ENCODE measurements at places on chromosomes 3 and 15.

- DNase-seq: no peak
Measured at GRCh38 chr3:134790065-134790464, 5.0 kb upstream of the EPHB1 start.

DNA sequence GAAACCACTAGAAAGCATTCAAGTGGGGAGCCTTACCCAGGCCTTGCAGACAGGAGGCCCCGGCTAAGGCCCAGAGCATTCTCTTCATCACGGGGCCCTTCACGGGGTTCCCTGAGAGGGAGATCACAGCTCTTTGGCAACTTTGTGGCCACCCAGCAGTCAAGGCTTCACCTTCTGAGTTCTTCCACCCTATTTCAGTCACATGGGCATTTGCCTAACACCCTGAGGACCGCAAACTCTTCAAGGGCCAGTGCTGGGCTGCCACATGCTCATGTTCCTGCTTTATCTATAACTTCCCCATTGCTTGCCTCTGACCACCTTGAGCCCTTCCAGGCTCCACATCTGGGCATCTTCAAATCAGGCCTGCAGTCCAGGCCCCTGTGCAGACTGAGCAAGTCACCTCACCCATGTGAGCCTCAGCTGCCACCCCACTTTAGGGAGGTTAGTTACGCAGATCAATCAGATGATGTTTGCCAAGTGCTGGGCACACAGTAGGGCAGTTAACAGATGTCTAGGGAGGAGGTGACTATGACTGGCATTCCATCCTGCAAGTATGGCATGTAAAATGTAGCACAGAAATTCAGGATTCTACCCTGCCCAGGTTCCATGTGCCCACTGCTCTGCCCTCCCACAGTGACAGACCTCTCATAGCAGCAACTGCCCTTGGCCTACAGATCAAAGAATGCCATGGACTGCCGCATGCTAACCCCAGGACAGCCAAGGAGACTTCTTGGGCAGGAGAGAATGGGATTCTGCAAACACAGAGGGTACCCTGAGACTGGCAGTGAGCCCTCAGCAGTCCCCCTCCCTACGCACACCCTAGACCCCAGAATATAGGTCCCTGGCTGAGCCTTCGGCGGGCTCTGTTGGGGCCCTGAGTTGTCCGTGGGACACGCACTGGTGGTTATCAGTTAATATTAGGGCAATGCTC is 37.6 kb upstream of the ZNF710 start:
- no peak for DNase-seq

DNA sequence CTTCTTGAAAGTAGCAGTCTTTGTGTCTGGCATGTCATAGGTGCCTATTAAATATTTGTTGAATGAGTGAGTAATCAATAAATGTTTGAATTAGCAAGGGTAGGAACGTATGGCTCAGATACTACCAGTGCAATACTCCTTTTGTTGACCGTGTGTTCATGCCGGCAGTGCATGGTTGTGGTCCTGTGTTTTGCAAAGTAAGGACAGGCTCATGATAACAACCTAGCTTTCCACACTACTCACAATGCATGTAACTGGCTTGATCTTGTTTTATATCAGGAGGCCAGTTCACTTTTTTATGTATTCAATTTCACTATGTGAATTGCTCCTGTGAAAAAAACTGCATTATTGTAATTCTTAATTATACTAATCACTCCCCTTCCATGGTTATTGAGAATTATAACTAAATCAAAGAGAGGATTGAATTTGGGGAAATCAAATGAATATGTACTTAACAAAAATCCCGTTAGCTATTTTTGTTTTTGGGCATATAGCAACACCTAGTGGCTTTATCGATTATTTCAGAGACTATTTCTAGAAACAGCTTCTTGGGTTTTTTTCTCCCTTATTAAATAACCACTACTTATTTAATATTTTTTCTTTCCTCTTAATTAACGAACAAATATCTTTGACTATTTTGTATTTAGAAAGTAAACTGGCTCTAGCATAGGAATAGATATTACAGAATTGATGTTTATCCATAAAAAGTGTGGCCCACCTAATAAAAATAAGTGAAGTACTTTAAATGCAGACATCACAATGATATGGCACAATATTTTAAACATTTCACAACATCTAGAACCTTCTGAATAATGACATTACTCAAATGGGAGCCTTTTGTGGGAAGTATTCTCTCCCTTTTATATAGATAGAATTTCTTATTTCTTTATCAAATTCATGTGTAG is 218.5 kb downstream of the BBX start:
- peak; percentile 17 for DNase-seq

- DNase-seq: no peak
Measured at GRCh38 chr15:57494581-57494980, 97.1 kb upstream of the MYZAP start.

DNA sequence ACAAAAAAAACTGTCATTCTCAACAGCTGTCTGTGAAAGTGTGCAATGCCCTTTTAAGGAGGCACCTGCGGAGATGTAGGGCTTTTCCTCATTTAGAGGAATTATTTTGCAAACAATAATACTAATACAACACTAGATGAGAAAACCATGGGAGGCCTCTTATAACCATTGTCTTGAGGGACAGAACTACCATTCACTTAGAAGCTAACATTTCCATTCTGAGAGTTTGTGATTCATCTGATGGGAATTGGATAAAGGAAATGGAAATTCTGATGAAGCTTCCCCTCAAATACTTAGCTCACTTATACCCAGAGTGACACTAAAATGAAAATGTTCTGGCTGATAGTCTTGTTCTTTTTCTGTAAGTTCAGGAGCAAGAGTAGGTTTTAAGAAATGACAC is 147.7 kb downstream of the CADPS start:
- no peak for DNase-seq

- no peak for DNase-seq
Measured at GRCh38 chr3:34881026-34881425, 758.3 kb upstream of the ARPP21 start.

GRCh38 chr3:182585532-182586150 is 207.7 kb upstream of the ATP11B start:
- no peak for DNase-seq

GRCh38 chr3:50652709-50653108 is 22.0 kb upstream of the DOCK3 start:
- DNase-seq: peak; percentile 29

DNA sequence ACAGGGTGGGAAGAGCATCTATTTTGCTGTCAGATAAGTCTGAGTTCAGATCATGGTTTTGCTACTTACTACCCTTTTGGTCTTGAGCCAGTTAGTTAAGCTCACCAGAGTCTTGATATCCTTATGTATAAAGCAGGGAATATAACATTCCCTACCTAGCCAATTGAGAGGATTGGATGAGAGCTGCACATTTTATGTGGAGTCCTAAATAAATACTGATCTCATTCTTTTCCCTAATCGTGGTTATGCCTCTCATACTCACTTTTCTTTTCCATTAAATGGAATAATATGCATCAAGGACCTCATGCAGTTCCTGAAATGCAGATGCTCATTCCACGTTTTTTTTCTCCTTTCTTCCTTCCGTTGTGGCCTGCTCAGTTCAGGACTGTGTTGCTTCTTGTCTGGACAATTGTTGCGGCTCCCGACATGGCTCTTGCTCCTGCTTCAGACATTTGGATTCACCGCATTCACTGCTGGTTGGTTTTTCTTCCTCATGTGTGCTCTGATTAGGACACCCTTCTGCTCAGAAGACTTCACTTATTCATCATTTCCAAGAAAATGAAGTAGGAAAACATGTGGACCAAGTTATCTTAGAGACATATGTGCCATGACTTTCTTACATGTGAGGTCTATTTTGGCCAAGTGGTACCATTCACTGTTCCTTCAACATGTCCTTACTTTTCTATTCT is 90.2 kb downstream of the NFKBIZ start:
- DNase-seq: no peak

DNA sequence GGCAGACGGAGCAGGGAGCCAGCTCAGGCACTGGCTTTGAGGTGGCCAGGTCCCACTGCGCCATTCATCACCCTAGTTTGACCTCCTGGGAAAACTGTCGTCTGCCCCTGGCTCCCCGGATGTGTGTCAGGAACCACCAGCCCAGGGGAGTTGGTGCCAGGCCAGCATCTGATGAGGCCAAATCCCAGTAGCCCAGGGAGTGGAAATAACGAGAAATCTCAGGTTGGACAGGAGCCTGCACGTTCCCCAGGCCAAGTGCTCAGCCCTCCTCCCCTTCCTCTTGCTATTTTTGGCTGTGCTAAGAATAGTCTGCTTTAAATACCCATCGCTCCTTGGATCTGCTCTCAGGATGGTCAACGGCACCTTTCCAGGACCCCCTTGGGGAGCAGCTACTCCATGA is 93.1 kb upstream of the RPL32 start:
- DNase-seq: no peak

GRCh38 chr15:36970522-36970921 is 129.8 kb downstream of the MEIS2 start:
- DNase-seq: peak; percentile 59

DNA sequence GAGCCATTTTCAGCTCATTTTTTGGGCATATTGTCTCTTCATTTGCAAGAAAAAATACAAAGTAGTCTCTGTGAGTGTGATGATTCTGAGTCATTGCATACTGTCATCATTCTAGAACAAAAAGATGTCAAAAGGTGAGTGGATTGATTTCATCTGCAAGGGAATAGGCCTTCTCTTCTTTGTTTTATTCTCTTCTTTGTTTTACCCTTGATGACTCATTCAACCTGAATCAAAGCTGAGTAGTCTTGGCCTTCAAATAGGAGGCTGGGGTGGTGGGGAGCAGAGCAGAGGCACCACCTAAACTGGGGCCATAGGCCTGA is 25.4 kb downstream of the CYP19A1 start:
- no peak for DNase-seq

DNA sequence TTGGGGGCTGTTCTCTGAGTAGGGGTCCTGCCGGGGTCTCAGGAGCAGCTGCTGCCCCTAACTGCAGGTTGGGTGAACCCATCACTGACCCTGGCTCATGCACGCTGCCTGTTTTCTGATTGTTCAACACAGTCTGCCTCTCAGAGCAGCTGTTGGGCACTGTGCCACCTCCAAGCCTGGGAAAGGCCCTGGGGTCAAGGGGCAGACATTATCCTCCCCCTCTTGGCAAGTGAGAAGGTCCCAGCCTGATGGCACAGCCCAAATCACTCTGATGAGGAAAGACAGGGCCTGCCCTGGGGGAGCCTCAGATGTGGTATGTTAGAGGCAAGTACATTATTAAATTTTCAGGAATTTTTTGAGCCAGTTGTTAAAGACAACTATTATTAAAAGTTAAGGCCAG is 14.1 kb upstream of the GNAT1 start:
- no peak for DNase-seq

- DNase-seq: no peak
Measured at GRCh38 chr15:83747718-83748110, 93.8 kb downstream of the ADAMTSL3 start.

DNA sequence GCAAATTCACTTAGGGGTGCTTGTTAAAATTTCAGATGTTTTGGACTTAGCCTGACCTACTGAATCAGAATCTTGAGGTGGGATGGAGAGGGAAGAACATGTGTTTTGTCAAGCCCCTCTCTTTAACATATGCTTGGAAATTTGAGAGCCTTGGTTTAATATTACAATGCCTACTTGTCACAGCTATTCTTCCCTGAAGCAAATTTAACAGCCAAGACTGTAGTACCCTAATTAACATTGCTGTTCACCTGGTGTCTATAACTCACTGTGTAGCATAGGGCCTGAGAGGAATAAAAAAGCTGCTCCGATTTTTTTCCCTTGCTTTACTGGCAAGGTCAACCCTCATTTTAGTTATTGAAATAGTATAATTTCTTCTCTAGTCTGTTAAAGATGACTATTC is 880.1 kb downstream of the CADM2 start:
- DNase-seq: peak; percentile 97

- DNase-seq: no peak
Measured at GRCh38 chr3:164879201-164879600, 199.1 kb downstream of the SI start.

- no peak for DNase-seq
Measured at GRCh38 chr3:51295625-51296024, 89.5 kb upstream of the MANF start.

DNA sequence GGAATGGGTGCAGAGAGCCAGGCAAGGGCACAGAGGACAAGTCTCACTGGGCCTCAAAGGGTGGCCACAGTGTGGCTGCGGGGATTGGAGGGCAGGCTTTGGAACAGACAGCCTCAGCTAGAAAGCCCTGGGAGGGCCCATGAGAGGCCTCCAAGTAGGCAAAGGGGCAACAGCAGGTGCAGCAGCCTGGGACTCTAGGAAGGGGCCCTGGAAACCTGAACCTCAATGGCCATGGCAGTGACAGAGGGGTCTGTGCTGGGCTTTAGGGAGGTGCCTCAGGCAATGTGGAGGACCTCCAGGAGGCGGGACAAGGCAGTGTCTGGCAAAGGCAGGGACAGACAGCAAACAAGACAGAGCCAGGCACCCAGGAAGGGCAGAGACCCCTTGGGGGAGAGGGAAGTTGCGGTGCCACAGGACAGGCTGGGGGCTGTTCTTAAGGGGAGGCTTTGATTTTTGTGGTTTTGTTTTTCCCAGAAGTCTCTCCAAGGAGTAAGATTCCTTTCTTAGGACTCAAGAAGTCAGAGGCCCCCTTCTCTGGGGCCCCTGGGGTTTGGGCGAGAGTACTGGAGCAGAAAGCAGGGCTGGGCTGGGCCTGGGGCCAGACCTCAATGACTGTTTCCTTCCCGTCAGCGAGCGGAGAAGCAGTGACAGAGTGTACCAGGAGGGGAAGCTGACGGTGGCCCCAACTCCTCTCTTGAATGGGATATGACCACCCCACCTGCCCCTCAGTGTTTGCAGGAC is 9.7 kb downstream of the STOML1 start:
- no peak for DNase-seq

DNA sequence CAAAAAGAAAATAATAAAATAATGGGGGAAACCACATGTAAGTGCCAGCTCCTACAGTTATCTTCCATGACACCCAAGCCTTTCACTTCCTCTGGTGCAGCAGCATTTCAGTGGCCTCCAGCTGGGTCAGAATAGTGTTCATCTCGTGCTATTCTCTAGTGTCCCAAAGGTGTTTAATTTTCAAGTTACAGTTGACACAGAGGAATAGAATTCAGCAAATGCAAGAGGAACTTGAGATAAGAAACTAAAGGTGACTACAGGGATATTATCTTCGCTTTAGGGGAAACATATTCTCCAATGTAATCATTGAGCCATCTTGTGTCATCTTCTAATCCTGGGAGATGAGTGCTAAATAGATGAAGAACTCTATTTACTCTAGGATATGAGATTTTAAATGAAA is 212.8 kb downstream of the EPHA3 start:
- DNase-seq: no peak

- no peak for DNase-seq
Measured at GRCh38 chr3:147414390-147415138, 5.4 kb downstream of the ZIC1 start.

- DNase-seq: peak; percentile 43
Measured at GRCh38 chr15:58043192-58043903, 22.2 kb downstream of the ALDH1A2 start.

- DNase-seq: no peak
Measured at GRCh38 chr3:50571486-50571885, 2.2 kb downstream of the HEMK1 start.

DNA sequence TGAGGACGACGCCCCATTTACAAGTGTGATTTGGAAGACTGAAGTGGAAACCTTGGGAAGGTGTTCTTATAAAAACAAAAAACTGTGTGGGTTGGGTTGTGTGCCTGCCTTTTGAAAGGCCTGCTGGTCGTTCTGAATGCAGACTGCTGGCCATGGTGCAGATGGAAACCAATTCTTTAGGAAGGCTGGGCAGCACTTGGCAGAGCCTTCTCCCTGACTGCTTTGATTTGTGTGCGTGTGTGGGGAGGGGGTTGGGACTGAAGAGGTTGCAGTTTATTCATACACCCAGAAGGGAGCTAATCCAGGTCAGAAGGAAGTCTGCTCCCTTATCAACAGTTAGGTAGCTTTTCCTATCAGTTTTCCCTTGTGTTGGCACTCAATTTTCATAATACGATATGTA is 288.7 kb downstream of the SOX2 start:
- DNase-seq: no peak
